ENCODE measurements at places on chromosomes 2 and 18.
A peak's percentile ranks its signal among the peaks of the same experiment; 100 is the strongest.

- H3K36me3 ChIP-seq, result peaks cover 57% of the 10 kb centered on the region
- H3K27me3 ChIP-seq, result no peaks in the 10 kb centered on the region
- no peak overlapping the region for H3K27ac ChIP-seq
- H3K4me1 ChIP-seq, result peaks cover 21% of the 10 kb centered on the region
- no peak overlapping the region for H3K4me3 ChIP-seq
These were observed 42.0 kb downstream of the RTP5 start for GRCh38 chr2:241911551-241911950.

- no peak for ATAC-seq
- H3K36me3 ChIP-seq, result peaks cover 59% of the 10 kb centered on the region
- no peaks in the 10 kb centered on the region for H3K4me1 ChIP-seq
- no peak overlapping the region for H3K27ac ChIP-seq
- no peak overlapping the region for H3K4me3 ChIP-seq
These were observed 84.0 kb downstream of the SMAD2 start for GRCh38 chr18:47846431-47846830.

- H3K27ac ChIP-seq, result peak overlapping the region; percentile 98
- peaks cover 32% of the 10 kb centered on the region for H3K36me3 ChIP-seq
- peak overlapping the region; percentile 77 for H3K4me3 ChIP-seq
- no peaks in the 10 kb centered on the region for H3K27me3 ChIP-seq
- peaks cover 30% of the 10 kb centered on the region for H3K4me1 ChIP-seq
- ATAC-seq, result peak; percentile 86
These were observed 9.5 kb upstream of the CNNM3 start for GRCh38 chr2:96806468-96807126.

GRCh38 chr2:121088251-121089165, 196.5 kb downstream of the TFCP2L1 start:
- H3K36me3 ChIP-seq, result no peaks in the 10 kb centered on the region
- peak; percentile 21 for ATAC-seq
- peaks cover 13% of the 10 kb centered on the region for H3K27me3 ChIP-seq
- no peak overlapping the region for H3K4me3 ChIP-seq
- no peaks in the 10 kb centered on the region for H3K4me1 ChIP-seq

- peak overlapping the region; percentile 63 for H3K27ac ChIP-seq
- peaks cover 25% of the 10 kb centered on the region for H3K4me1 ChIP-seq
- no peaks in the 10 kb centered on the region for H3K27me3 ChIP-seq
- peaks cover 48% of the 10 kb centered on the region for H3K36me3 ChIP-seq
- no peak overlapping the region for H3K4me3 ChIP-seq
These were observed 386.2 kb downstream of the SETBP1 start for GRCh38 chr18:45066886-45067285.

DNA sequence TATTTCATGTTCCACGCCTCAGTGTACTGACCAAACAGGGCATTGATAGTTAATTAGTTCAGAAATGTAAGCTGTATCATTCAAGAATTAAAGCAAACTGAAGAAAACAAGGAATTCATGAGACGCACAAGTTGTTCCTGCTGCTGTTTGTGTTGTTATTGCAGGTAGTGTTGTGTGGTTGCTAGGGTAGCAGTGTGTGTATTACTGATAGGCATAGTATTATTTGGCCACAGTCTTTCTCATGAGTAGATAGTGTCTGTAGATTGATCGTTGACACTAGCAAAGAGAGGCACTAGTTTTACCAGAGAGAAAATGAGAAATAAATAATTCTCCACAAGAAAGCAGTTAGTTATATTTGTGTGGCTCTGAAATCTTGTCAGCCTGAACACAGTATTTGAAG, 548.6 kb downstream of the LRP1B start:
- no peaks in the 10 kb centered on the region for H3K4me1 ChIP-seq
- no peak overlapping the region for H3K4me3 ChIP-seq
- H3K36me3 ChIP-seq, result no peaks in the 10 kb centered on the region
- no peak for ATAC-seq

GRCh38 chr2:128250229-128251025, 68.2 kb downstream of the HS6ST1 start:
- no peaks in the 10 kb centered on the region for H3K36me3 ChIP-seq
- no peaks in the 10 kb centered on the region for H3K4me1 ChIP-seq
- no peak overlapping the region for H3K27ac ChIP-seq
- ATAC-seq, result no peak

GRCh38 chr2:20994130-20994529, 49.7 kb downstream of the APOB start:
- H3K36me3 ChIP-seq, result no peaks in the 10 kb centered on the region
- no peak for ATAC-seq
- H3K4me1 ChIP-seq, result no peaks in the 10 kb centered on the region
- H3K4me3 ChIP-seq, result no peak overlapping the region

DNA sequence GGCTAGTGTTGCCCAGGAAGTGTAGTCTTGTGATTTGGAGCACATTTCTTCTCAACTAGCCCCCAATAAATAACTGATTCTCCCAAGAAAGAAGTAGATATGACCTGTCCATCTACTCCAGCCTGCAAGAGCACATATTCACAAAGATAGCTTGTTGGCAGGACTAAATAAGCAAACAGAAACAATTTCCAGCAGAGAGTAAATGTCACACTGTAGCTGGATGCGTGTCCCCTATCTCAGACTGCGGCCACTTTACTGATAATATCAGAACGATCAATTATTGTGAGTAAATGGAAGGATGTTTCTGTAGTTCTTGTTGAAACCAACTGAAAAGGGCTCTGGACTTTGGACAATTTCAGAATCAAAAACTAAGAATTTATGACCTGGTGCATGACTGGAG, 97.9 kb downstream of the PIEZO2 start:
- H3K4me3 ChIP-seq, result no peak overlapping the region
- no peaks in the 10 kb centered on the region for H3K36me3 ChIP-seq
- H3K27ac ChIP-seq, result no peak overlapping the region
- H3K4me1 ChIP-seq, result no peaks in the 10 kb centered on the region
- H3K27me3 ChIP-seq, result no peaks in the 10 kb centered on the region

GRCh38 chr18:48663931-48664847, 125.4 kb downstream of the CTIF start:
- no peak for ATAC-seq
- H3K27ac ChIP-seq, result no peak overlapping the region
- peaks cover 28% of the 10 kb centered on the region for H3K4me1 ChIP-seq
- peaks cover 14% of the 10 kb centered on the region for H3K36me3 ChIP-seq
- H3K4me3 ChIP-seq, result no peak overlapping the region

Data from stimulated activated memory B cell treated with anti-CD40 and anti-IgM and Interleukin-4, amounts not matched to agents 10 μg/mL and 1 μg/mL and 100 μg/mL, for 72 hours (primary cell).